ENCODE measurements at places on chromosomes 16 and 17.

DNA sequence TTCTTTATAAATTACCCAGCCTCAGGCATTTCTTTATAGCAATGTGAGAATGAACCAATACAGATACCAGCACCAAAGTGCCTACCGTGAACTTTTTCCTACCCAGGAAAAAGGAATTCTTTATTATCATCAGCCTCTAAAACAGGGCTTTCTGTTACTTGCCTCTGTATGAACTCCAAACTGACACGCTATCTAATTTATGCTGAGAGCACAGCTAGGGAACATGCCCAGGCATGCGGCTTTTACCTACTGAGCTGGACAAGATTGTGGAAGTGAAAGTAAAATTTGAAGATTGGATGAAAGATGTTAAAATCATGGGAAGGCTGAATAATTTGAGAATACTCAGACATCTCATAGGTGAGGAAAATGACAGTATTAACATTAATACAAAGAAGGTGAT lies 24.4 kb upstream of the ADCY9 start:
- peak; percentile 31 for DNase-seq

- no peak for DNase-seq
These were observed 3.5 kb upstream of the DLX4 start for GRCh38 chr17:49965524-49965909.

DNA sequence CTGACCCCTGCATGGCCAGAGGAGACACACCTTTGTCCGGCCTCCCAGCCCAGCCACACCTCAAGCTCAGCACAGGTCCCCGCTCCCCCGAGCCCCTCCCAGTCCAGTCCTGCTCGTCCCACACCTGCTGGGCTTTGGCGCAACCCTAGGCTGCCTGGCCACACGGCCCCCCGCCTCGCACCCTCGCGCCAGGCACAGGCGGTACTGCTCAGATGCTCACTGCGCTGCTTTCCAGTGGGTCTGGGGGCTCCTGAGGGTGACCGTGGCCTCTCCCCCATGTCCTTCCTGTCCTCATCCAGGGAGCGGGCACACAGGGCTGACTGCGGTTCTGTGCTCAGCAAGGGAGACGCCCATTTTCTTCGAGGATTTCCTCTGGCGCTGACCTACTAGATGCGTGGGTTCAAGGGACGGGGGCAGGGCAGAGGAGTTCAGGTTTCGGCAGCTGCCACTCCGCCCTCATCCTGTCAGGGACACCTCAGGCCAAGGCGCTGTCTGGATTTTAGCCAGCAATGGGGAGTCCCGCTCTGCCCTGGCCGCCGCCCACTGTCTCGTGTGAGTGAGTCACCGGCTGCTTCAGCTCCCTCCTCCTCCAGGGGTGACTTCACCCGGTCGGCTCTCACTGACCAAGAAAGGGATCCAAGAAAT lies 118.0 kb upstream of the ZNF469 start:
- peak; percentile 94 for DNase-seq

DNA sequence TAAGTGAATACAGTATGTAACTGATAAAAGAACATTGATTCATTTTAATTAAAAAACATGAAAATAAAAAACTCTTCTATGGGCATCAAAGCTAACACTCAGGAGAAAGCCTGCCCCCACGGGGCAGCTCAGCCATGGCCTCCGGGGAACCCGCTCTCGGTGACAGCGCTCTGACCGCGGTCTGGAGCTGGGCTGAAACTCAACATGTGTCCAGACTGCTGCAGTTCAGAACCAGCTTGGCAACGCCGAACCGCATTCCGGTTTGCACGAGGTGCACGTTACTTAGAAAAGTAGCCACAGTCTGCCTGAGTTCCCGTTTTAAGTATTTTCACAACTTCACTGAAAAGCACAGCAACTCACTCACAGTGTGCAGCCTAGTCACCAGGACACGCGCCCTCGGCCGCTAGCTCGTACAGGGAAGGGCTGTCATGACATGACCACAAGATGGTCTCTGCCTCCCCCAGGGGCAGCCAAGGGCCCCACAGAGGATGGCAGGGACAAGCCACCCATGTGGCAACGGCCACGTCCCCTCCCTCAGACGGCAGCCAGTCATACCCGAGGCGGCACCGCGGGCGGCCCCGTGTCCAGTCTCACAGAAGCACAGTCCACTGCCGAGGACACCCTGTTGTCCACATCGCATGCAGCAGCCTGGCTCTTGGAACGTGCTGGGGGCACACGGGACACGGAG lies 77.1 kb upstream of the METRNL start:
- no peak for DNase-seq

DNA sequence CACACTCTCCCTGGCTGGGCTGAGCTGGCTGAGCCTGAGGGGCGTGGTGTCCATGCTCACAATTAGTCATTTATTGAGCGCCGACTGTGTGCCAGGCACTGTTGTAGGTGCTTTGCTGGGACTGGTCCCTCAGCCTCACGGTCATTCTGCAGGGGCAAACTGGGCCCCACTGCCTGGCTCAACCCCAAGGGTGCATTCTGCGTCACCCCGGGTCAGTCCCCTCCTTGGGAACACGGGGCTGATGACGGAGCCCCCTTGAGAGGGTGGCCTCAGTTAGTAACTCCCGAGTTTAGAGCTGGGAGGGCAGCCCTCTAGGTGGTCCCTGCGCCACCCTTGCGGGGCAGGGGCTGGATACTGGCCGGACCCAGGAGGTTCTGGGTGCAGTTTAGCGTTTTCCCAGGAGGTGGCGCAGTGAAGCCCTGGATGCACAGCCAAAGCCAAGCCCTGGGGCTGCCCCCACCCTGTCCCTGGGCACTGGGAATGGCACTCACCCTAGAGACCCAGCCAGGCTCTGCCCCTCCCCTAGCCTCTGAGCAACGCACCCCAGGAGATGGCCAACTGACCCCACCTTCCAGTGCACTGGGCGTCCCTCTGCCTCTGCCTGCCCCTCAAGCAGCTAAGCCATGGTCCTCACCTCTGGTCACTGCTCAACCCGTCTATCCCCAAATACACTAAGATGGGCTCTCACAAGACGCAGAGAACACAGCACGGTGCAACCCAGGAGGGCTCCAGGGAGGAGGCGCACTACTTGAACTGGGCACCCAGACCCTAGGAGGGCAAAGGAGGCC lies 243.2 kb upstream of the GSE1 start:
- DNase-seq: no peak

DNA sequence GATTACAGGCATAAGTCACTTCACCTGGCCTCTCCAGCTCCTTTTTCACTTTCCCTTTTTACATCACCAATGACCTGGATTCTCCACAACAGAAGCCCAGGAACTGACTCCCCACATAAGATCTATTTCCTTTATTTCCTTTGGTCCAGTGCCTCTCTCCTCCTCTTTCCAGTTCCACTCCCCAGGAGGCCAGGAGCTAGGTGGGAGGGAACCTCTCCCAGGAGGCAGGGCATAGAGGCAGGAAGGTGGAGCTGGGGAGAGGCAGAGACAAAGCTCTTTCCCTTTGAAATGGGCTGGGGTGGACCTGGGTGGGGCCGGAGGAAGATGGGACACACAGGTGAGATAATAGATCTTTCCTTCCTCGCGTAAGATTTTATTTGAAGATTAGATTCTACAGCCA lies 318.3 kb upstream of the TNRC6C start:
- DNase-seq: no peak

- DNase-seq: no peak
These were observed 18.0 kb downstream of the ALOX12B start for GRCh38 chr17:8069587-8069860.

GRCh38 chr17:77328823-77329740 lies 188.3 kb downstream of the SEC14L1 start:
- DNase-seq: no peak

DNA sequence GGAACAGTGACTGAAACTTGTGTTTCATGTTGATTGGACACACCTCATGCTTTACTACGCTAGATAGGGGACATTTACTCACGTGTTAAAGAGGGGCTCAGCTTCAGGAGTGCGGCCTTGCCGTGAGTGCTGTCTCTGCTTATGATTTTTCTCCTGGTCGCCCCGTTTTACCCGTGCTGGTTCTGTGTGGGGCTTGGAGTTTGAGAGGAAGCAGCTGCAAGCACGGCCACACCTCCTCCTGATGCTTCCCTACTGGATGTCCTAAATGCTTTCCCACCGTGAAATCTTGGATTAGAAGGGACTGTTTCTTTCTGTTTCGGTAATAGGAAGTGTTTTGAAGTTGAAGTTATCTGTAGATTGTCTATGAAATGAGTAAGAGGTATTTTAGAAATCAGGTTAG lies 54.0 kb upstream of the ZNF750 start:
- DNase-seq: no peak

DNA sequence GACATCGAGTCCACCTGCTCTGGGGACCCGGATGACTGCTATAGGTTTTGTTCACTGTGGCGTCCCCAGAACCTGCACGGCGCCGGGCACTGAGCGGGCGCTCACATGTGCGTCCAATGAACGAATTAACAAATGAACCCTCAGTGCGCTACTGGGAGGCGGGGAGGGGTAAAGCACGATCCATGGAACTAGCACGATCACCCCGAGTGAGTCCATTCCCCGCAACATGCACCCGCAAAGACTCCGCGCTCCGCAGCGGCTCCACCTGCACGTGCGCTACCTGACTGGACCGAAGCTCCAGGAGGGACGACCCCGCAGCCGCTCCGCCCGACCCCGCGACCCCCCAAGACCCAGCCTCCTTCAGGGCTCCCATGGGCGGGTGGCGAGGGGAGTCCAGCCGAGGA lies 491 bp downstream of the TRAP1 start:
- DNase-seq: peak; percentile 16

All from fibroblast of skin of right biceps (primary cell).